CD4-positive, alpha-beta T cell treated with Interleukin-2 at 100 ng/mL for 4 hours (primary cell): ENCODE measurements at places on chromosomes 4 and X.

DNA sequence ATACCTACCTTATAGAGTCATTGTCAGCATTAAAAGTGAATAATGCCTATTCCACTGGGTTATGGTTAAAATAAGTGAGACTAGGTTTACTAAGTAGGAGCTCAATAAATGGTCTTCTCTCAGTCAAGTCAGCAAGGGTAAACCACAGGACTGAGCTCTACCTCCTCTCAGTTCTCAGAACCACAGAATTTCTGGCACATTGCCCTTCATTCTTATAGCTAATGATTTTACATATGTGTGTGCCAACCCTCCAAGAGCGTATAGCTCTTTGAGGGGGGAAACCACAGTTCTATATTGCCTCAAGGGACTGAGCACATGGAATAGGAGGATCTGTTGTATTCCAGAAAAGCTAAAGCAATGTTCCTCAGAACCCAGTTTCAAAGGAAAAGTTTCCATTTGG lies 124.8 kb downstream of the ATG4A start:
- DNase-seq: no peak

DNA sequence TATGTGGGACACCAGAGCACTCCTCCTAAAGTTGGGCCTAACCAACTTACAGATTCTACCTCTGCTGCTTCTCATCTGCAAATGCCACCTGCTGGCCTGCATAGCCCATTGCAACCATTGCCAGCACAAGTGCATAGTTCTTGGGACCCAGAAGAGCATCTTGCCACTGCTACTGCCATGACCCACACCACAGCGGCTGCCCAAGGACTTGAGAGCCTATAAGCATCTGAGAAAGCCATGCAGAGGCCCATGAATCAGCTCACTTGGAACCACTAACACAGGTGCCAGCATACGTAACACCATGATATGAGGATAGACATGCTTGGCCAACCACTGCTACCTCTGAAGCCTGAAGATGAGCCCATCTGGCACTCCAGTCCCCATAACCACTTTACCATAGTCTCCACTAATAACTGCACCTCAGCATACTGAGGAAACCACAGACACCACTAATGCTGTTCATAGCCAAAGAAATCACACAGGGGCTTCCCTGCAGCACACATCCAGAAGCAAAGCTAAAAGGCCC lies 258.1 kb upstream of the AGTR2 start:
- no peak for DNase-seq

DNA sequence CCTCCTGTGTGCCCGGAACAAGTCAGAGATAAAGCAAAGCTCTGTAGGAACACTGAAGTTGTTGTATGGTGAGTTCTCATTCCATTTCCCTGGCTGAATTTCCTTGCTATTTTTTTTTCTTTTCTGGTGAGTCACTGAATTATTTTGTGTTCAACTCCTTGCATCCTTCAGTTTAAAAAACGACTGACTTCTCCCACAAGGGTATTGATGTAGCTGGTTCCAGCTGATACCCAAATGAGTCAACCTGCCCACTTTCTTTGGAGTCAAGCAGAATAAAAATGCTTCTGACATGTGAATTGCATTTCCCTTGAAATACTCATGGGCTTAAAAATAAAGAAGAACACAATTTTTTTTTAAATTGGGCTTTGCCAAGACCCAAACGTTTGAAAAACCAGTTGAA lies 85.5 kb downstream of the SHOX start:
- DNase-seq: no peak

- no peak for DNase-seq
Observed at GRCh38 chr4:139851639-139852038, 186.0 kb downstream of the MGST2 start.

GRCh38 chrX:84186603-84187532 lies 1.1 kb downstream of the RPS6KA6 start:
- no peak for DNase-seq

DNA sequence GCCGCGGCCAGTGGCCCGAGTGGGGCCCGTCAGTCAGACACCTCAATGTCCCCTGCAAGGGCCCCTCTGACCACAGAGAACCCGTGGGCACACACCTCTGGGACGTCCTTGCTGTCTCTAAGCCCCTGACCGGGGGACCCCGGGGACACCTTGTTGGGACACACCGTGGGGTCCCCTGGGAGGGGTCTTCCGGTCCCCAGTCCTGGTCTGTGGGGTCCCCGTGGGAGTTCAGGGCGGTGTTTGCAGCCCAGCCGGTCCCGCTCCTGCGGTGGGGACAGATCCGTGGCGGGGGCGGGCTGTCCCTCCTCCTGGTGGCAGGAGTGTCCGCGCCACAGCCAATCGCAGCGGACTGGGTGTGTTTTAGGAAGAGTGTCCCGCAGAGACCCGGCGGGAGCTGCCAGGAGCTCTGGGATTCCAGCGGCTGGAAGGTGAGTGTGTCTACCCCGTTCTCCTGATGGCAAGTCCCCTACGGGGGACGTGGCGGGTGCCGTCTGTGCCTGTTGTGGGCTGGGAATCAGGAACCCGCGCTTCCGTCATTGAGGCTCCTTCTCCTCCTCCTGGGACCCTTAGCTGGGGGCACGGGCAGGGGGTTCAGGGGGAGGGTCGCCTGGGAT lies 5.1 kb upstream of the PLCXD1 start:
- peak; percentile 41 for DNase-seq

GRCh38 chr4:15130441-15130840 lies 128.2 kb downstream of the CPEB2 start:
- DNase-seq: no peak

DNA sequence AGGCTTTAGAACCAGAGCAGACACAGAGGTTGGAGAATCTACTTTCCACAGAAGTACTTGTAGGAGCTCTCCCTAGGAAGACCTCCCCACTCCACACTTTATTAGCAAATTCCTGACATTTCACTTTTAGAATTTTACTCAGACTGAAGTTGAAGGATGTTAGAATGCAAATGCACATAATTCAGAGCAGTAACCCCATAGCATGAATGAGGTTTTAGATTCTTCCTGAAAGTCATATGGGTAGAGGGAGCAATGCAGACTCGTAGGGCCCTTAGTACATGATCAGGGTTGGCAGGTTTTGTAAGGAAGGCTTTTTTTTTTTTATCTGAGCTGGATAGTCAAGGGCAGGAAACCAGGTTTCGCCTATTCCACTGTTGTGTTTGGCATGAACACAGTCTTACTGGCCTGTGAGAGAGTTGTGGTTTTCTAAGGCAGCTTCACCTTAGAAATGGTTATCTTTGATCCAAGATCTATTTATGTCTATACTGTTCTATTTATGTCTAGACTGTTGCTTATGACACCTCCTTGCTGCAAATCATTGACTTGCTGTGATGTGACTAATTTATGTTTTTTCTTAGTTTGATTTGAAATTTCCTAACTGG lies 48.9 kb downstream of the SPATA18 start:
- DNase-seq: no peak

GRCh38 chr4:143514497-143514896 lies 995 bp downstream of the SMARCA5 start:
- DNase-seq: no peak

DNA sequence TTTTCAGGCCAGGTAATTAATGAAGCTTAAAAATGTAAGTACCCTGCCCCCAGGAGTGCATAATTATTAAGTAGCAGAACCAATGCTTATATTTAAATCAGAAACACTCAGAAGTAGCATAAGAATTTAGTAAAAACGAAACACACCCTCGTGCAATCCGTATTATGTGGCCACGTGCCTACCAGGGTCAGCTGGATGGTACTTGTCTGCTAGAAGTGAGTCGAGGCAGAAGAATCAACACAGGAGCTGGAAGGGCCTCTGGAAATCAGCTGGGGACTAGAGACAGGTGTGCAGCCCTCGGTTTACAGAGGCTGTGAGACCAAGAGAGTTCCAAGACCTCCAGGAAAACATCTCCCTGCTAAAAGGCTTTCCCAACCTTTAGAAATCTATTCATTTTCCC lies 559 bp upstream of the FAM47E start:
- no peak for DNase-seq

GRCh38 chrX:110671068-110671803 lies 124.4 kb downstream of the CHRDL1 start:
- no peak for DNase-seq

- no peak for DNase-seq
Observed at GRCh38 chr4:152478461-152479237, 57.2 kb downstream of the FBXW7 start.

GRCh38 chr4:170014359-170015011 lies 11.7 kb downstream of the MFAP3L start:
- no peak for DNase-seq

DNA sequence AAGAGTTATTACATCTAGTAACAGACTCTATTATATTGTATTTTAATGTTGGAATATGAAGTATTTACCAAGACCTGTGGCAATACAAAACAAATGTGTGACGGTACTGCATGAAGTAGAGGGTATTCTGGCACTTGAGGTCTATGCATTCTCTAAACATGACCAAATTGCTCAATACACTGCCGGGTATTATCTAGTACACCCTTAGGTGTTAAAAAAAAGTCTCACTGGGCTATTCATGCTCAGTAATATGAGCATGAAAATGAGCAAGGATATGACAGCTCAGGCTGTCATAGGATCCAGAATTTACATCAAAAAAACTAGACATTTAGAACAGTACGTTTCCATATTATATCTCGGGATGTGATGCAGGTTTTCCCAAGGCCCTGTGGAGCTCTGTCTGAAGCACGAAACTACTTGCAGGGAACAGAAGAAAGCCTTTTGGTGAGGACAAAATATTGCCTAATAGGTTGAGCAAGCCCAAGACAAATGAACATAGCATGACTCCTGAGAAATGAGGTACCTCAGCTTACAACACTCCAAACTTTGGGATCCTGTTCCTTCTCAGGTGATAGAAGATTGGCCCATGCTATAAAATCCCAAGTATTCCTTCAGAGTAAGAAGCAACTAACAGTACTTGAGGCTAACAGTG lies 74.1 kb upstream of the MAOA start:
- no peak for DNase-seq

DNA sequence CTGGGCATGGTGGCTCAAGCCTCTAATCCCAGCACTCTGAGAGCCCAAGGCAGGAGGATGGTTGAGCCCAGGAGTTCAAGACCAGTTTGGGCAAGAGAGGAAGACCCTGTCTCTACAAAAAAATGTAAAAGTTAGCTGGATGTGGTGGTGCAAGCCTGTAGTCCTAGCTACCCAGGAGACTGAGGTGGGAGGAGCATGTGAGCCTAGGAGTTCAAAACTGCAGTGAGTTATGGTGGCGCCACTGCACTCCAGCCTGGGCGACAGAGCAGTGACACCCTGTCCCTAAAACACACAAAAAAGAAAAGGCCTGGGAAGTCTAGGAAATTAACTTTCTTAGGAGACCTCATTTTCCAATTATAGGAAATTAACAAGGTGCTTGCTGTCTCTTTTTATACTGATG lies 76.8 kb downstream of the JAKMIP1 start:
- no peak for DNase-seq

DNA sequence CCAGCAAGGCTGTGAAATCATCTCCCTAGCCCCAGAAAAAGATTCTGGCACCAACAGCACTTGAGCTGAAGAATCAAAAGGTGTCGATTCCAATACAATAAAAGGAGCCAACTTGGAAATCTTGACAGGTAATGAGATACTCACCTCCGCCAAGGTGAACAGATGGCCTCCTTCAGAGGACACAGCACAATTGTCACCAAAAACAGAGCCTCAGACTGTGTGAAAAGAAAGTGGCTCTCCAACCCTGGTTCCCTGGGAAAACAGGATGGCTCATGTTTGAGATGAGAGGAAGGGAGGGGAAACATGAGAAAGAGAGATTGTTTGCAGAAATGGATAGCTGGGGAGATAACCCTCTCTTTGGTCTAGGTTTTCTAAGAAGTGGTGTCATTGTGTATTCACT lies 168.9 kb downstream of the HS3ST1 start:
- no peak for DNase-seq

- DNase-seq: no peak
Observed at GRCh38 chrX:154484255-154485149, 1.9 kb downstream of the UBL4A start.

- DNase-seq: no peak
Observed at GRCh38 chr4:108350332-108350731, 181.6 kb upstream of the LEF1 start.

GRCh38 chr4:154009788-154010187 lies 220.9 kb upstream of the SFRP2 start:
- no peak for DNase-seq

- no peak for DNase-seq
Observed at GRCh38 chr4:155590796-155591585, 75.7 kb upstream of the GUCY1A1 start.

GRCh38 chrX:134649770-134650169 lies 8.5 kb downstream of the PLAC1 start:
- no peak for DNase-seq

GRCh38 chr4:134911941-134912340 lies 710.4 kb upstream of the PABPC4L start:
- no peak for DNase-seq

- no peak for DNase-seq
Observed at GRCh38 chr4:168710353-168710946, 213.6 kb downstream of the PALLD start.

DNA sequence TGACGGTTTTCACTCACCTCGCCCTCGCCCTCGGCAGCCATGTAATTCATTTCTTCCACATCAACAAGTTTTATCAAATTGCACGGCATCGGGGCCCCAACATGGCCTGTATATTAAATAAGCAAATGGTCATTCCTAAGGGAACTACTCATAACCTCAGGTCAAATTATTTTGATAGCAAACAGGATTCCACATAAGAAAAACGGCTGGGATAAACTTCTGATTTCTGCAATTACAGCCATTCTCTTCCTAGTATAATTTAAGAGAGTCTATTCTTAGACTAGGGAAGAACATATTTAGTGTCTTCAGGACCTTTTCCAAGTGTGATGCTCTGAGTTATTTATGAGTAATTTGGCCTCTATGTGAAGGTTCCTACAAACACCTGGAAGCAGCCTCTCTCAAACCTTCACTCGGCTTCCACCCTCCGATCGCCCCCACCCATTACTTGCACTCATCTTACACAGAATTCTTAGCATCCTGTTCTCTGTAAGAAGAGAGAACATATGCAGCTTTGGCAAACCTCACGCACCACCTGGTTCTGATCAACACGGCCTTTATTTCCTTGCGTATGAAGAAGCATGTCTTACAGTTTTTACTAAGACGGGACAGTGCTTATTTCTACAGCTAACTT lies 29.4 kb upstream of the CENPU start:
- no peak for DNase-seq

- no peak for DNase-seq
Observed at GRCh38 chr4:100356172-100356571, 161.7 kb downstream of the EMCN start.

- DNase-seq: peak; percentile 57
Observed at GRCh38 chr4:98928131-98928504, 815 bp downstream of the EIF4E start.
